ENCODE measurements at places on chromosomes 7 and 10.

- peak; percentile 28 for DNase-seq
These were observed 10.4 kb upstream of the ZNF485 start for GRCh38 chr10:43595739-43596298.

- no peak for DNase-seq
These were observed 118.8 kb upstream of the SFMBT2 start for GRCh38 chr10:7529638-7530037.

DNA sequence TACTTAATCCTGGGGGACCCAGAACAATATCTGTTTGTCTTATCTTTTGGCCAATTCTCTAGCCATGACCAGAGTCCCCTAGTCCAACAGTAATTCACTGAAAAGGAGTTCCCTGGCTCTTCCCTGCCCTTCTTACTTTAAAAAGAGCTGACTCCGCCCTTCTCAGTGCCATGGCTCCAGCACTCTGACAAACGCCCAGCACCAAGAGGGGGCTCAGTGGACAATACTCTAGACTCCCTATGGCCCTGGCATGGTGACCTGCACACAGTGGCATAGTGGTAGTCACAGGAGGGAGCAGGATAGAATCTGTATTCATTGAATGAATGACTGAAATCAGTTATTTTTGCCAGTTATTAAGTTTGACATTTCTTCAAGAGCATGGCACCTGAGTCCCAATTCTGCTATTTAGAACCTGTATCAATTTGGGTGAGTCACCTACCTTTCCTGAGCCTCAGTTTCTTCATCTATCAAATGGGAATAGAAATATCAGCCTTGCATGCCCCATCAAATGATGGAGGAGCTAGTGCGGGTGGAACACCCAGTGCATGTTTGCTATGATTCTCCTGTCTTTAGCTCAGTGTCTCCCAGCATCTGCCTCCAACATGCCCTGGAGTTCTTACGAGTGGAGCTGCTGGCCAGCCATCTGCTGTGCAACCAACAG, 69.4 kb downstream of the CLEC2L start:
- DNase-seq = no peak

- no peak for DNase-seq
These were observed 28.6 kb upstream of the NDST2 start for GRCh38 chr10:73840056-73840402.

- no peak for DNase-seq
These were observed 27.3 kb downstream of the TBATA start for GRCh38 chr10:70757856-70758255.

DNA sequence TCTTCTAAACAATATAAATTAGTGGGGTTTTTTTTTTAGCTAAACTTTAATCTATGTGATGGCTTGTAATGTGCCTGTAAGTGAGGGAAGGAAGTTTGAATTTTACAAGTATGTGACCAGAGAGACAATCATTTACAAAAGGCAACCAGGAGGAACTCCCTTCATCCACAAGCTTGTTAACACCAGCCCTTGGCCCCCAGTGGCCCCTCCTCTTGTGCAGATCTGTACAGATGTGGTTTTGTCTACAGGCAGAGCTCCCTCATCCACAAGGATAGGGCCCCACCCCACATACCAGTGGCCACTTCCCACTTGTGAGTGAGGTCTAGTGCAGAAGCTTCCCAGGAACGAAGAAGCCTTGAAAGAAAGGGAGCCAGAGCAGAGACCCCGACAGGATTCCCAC, 234.1 kb upstream of the KMT2E start:
- DNase-seq = no peak

- DNase-seq = no peak
These were observed 26.5 kb downstream of the CTBP2 start for GRCh38 chr10:125133696-125134482.

- DNase-seq = peak; percentile 42
These were observed 18.8 kb downstream of the NOBOX start for GRCh38 chr7:144384555-144385245.

- DNase-seq = peak; percentile 26
These were observed 6.5 kb downstream of the AHR start for GRCh38 chr7:17304926-17305325.

DNA sequence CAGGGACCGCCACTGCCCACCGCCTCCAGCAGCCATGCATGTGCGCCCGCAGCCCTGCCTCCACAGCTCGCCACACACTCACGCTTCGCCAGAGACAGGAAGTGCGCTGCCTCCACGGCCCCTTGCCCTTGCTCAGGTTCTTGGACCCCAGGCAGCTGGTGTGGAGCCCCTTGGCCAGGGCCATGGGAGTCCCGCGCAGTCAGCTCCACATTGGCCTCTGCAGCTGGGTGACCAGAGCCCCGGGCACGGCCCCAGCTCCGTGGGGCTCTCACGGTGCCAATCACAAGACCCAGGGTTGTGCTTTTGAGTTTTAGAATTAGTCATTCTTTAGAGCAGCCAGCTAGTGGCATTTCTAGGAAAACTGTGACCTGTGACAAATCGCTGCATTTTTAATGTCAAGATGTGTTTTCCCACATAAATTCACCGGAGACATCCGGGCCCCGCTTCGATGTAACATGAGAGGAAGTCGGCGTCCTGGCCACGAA, 4.3 kb upstream of the UTF1 start:
- DNase-seq = no peak

GRCh38 chr7:136993377-136993776, 124.9 kb downstream of the CHRM2 start:
- DNase-seq = no peak

GRCh38 chr7:158431055-158431940, 156.3 kb downstream of the PTPRN2 start:
- no peak for DNase-seq

DNA sequence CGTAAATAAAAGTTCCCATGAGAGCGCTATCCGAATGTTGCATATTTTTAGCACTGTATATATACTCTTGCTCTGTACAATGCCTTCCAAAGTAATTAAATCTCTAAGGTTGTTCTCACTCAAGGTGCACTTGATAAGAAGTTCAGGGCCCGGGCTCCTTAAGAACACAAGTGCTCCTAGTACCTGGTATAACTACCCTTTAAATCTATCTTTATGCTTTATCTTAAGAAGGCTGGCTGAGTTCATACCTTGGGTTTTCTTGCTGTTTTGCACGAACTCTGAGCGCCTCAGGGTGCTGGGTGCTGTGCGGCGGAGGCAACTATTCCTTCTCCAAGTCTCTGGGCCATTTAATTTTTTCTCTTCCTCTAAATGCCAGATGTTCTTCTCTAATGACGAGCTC, 80.4 kb downstream of the DNMBP start:
- DNase-seq = no peak

DNA sequence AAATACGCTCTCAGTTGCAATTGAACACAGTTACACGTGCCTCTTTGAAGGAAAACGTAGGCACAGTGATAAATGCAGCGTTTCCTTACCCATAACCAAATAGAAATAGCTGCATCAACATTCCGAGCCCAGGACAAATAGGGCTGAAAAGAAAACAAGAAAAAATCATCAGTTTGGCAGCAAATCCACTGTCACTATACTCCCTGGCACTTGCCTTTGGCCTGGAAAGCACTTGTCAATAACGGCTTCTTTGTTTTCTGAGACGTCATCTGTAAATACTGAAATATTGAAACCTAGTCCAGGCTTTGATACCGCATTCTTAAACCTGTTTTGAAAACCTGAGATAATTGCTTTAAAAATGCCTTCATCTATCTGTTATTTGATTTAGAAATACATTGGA, 167.2 kb upstream of the AKR1E2 start:
- no peak for DNase-seq

DNA sequence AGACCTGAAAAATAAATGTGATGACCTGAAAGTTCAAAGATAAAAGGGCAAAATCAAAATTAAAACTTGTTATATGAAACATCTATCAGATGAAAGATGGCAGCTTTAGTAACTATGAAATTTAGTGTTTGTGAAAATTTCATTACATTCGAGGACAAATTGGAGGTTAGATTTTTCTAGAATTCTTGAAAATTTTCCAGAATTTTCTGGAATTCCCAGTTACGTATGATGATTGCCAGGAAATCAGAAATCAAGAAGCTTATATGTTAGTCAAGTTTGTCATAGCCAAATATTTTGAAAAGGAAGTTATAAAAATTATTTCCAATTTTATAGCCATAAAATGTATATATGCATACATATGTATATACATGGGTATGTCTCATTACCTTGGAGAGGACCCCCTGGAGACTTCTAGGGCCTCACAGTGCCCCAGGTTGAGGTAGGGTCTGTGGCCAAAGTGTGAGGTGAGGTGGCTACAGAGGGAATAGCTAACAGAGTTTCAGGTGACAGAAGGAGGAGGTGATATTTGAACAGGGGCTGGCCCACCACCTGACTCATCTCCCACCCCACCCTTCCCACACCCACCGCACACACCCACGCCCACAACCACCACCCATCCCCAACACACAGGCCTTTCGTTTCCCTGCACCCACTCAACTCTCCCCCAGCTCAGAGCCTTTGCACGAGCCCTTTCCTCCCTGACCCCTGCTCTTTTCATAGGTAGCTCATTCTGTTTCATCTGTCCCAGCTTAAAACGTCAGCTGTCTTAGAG, 21.5 kb downstream of the C10orf105 start:
- DNase-seq = peak; percentile 72

GRCh38 chr7:44374007-44374763, 48.8 kb upstream of the CAMK2B start:
- DNase-seq = no peak

- no peak for DNase-seq
These were observed 70.6 kb upstream of the ZMIZ2 start for GRCh38 chr7:44678101-44678470.

- no peak for DNase-seq
These were observed 26.4 kb downstream of the BEND7 start for GRCh38 chr10:13502380-13502779.

DNA sequence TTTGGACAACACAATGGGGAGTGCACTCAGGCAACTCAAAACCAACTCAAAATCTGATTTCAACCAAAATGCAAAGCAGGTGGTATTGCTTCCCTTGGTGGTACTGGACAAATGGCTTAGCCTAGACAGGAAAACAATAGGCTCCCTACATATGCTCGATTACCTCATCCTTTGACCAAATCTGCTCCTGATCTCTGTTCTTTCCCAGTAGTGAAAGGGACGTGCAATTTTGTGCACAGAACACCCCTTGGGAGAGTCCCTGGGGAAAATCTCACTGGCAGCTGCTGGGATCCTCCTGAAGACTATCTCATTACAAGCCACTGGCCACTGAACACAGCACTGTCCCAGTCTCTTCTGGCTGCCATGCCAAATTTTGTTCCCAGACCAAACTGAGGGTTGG, 149.2 kb upstream of the VSTM2A start:
- DNase-seq = no peak

DNA sequence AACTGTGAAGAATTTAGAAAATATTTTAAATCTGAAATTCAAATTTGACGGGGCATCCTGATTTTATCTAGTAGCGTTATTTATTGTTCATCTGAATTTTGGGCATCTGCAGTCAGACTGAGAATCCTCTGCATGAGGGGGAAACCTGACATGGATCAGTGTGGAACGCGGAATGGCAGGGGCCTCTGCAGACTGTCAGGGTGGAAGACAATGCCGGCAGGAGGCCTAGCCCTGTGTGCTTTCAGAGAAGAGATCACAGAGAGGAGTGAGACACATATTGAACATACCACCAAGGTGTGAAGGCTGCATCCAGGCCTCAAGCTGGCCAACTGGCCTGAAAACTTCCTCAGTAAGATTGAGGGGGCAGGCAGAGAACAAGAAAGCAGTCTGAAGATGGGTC, 921.1 kb upstream of the GHITM start:
- no peak for DNase-seq

- no peak for DNase-seq
These were observed 280.9 kb downstream of the USP6NL start for GRCh38 chr10:11330383-11331045.

GRCh38 chr10:11183015-11183414, 165.3 kb downstream of the CELF2 start:
- DNase-seq = no peak

DNA sequence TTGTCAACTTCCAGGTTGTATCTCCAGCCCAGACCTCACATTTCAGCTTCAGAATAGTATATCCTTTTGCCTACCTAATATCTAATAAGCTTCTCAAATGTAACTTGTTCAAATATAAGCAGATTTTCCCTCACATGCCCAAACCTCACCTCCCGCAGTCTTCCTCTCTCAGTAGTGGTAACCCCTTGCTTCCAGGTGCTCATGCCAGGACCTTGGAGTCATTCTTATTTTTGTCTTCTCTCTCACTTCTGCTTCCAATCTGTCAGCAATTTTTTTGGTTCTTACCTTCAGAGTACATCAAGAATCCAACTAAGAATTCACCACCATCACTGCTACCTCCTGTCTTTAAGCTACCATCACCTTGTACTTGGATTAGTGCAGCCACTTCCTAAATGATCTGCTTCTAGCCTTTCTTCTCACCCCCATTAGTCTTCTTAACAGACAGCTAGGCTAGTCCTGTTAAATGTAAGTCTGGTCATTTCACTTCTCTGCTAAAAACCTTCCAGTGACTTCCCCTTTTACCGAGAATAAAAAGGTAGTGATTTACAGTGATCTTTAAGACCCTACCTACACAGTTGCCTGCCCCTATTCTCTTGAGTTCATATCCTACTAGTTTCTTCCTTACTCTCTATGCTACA, 14.0 kb downstream of the ANKIB1 start:
- DNase-seq = no peak

DNA sequence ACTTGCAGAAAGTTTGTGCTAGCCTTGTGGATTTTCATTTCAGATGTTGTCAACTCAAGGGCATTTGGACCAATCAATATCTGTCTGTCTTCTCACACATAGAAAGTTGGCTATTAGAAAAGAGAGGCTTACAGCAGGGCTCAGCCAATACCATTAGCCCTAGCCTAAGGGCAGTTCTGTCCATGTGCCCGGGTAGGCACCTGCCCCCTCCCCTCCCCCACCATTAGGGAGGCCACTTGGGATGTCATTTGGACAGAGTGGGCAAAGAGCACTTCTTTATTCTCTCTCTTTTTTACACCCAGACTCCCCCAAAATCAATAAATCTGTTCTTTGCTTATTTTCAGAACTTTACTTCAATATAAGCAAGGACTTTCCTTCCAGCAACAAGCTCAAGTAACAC, 188.5 kb upstream of the MKI67 start:
- DNase-seq = no peak

GRCh38 chr10:121596689-121597503, 1.3 kb downstream of the FGFR2 start:
- DNase-seq = no peak

DNA sequence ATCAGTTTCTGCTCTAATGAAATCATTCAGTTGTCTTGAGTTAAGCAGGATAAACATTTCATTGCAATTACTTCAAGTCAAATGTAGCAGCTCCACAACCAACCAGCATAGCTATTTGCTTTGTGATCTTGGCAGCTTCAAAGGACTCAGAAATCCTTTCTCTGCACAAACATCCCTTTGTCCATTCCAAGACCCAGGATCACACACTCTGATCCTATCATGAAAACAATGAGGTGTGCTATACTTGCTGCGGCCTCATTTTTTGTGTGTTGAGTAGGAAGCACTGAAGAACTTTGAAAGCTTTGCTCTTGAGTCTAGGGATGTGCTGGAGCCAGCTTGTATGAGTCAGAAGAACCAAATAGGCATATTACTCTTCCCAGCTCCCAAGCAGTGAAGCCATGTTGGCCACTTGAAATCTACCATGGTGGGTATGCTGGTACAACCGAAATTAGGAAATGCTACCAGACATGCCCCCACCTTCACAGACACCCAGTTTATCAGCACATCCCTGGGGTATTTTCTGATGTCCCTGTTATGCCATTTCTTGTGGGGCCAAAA, 199.4 kb upstream of the PRSS58 start:
- DNase-seq = no peak

Measured in activated naive CD4-positive, alpha-beta T cell treated with Interleukin-2 at 50 U/mL for 16 hours (primary cell).